Epithelial cell of esophagus (primary cell): ENCODE measurements at places on chromosomes 4 and X.

GRCh38 chr4:61024610-61025009 lies 175.5 kb upstream of the ADGRL3 start:
- DNase-seq = no peak

DNA sequence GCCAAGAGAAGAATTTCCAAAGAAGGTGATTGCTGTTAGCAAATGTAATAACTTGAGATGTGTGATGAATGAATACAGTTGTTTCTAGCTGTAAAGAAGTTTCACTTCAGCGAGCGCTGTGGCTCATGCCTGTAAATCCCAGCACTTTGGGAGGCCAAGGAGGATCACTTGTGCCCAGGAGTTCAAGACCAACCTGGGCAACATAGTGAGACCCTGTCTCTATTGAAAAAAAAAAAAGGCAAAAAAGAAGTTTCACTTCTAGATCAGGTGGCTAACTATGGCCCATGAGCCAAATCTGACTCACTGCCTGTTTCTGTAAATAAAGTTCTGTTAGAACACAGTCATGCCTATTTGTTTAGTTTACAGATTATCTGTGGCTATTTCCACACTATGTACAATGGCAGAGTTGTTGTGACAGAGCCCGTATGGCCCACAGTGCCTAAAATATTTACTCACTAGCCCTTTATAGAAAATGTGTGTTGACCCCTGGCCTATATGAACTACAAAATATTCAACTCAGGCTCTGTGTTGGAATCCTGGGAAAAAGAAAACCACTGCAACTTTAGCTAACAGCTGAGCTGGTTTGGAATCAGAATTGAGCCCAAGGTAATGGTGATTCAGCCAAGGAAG lies 54.1 kb upstream of the PRPS1 start:
- peak; percentile 74 for DNase-seq

DNA sequence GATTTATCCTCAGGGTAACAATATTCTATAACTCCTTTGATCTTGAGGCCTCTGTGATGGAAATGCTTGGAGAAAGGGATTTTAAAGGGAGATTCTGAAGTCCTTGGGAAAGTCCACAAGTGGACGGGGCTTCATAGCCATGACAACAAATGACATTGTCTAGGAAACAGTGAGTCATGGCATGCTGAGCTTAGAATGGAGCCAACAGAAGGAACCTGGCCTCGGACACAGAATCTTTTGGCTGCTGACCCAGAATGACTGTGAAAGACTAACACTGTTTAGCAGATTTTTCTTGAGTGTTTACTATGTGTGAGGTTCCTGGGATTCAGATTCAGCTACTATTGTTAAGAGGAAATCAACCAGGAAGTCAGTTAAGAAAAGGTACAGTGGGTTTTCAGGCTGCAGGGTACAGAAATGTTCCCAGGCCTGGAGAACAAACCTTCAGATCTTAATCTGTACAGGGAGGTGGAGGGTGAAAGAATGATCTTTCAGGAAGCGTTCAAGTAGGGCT lies 18.1 kb upstream of the CXCL2 start:
- peak; percentile 75 for DNase-seq

- peak; percentile 59 for DNase-seq
Observed at GRCh38 chr4:3369781-3370674, 71.7 kb upstream of the HGFAC start.

DNA sequence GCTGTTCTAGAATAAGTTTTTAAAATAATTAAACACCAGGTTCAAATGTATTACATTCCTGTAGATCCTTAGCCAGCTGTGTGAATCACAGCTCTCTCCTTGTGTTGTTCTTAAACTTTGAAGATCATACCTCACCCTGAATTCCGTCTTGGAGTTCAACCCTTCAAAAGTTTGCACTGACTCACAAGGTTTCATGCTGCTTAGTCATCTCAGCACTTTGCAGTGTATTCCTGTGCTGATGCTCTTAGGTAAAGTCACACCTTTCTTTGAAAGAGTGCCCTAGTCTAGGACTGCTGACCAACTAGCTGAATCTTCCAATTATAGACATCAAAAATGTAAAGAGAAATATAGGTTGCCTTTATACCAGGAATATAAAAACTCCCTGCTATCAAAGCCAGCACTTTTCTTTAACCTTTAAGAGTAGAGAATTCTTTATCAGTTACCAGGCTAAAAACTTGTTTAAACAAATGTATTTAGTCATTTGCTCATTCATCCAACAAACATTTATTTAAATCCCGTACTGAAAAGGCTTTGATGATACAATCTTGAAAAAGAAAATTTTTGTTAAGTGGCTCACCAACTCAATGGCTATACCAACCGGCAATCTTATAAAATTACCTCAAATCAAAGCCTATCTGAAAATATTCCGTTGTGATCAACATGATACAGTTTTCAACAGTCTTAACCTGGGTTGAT lies 169.7 kb downstream of the RAP1GDS1 start:
- DNase-seq = peak; percentile 97

DNA sequence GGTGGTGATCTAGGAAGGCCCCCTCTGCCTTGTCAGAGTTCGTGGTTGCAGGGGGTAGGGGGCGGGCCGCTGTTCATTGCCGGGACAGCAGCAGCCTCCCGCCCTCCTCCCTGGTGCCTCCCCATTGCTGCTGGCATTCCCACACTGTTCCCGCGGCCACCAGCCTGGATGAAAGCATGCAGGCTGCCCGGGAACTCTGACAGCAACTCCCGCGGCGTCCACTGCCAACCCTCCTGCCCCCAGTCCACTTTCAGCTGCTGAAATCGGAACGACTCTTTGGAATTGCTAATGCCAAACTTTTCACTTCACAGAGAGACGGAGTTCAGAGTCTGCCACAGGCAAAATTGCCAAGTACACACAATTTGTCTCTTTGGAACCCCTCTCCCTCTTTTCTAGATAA lies 121.9 kb downstream of the BEND2 start:
- no peak for DNase-seq

GRCh38 chrX:28124416-28124815 lies 143.2 kb upstream of the DCAF8L1 start:
- DNase-seq = no peak

DNA sequence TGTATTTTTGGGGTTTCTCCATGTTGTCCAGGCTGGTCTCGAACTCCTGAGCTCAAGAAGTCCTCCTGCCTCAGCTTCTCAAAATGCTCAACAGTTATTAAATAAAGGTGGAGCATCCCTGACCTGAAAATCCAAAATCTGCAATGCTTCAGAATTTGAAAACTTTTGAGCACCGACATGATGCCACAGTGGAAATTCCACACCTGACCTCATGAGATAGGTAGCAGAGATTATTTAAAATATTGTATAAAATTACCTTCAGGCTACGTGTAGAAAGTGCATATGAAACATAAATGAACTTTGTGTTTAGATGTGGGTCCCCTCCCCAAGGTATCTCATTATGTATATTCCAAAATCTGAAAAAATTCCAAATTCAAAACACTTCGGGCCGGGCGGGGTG lies 42.7 kb upstream of the PDGFRA start:
- DNase-seq = no peak

DNA sequence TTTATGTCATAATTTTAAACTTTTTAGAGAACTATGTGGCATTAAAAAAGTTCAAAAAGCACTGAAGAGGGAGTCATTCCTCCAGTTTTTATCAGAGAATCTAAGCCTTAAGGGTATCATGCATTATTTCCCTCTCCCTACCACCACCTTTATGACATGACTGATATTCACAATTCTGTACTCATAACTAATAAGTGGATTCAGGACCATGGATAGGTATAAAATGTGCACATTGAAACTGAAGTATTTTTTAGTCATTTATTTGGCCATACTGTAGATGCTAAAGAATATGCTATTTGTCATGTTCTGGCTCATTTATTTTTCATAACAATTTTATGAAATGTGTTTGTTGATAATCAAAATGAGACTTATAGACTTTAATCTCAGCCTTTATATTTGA lies 897.5 kb upstream of the AGA start:
- peak; percentile 14 for DNase-seq

GRCh38 chr4:123787512-123788080 lies 391.0 kb downstream of the SPRY1 start:
- DNase-seq = no peak

- DNase-seq = peak; percentile 56
Observed at GRCh38 chrX:121876305-121876704, 828.9 kb downstream of the GLUD2 start.

DNA sequence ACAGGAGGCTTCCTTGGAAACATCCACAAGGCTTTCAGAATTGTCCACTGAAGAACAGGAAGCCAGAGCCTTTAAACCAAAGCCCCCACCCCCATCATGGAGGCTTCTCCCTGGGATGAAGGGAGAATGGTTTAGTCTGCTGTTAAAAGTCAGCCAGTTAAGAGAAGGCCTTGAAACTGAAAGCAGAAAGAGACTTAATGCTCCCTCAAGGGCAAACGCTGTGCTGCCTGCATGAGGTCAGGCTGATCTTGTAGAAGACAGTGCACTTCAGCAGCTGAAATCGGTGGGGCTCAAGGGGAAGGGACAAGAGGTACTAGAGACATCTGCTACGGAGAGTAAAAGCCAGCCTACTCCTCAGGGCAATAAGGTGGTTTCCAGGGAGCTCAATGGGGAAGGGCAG lies 69.0 kb downstream of the HPRT1 start:
- DNase-seq = no peak

GRCh38 chr4:174119830-174120229 lies 163.6 kb downstream of the FBXO8 start:
- DNase-seq = no peak

DNA sequence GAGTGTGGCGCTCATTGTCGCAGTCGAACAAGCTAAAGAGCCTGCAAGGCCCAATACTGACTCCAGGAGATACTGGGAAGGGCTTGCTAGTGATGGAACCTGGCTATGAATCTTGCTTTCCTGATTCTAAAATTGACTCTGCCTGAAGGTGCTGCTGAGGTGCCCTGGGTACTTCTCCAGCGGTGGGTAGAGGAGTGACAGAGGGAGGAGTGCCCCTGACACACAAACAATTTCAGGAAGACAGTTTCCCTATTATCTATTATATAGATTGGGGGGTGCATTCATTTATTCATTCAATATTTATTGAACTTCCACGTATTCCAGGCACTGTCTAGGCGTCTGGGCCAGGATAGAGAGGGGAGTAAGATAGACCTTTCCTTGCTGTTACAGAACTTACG lies 339.2 kb upstream of the GATB start:
- no peak for DNase-seq

DNA sequence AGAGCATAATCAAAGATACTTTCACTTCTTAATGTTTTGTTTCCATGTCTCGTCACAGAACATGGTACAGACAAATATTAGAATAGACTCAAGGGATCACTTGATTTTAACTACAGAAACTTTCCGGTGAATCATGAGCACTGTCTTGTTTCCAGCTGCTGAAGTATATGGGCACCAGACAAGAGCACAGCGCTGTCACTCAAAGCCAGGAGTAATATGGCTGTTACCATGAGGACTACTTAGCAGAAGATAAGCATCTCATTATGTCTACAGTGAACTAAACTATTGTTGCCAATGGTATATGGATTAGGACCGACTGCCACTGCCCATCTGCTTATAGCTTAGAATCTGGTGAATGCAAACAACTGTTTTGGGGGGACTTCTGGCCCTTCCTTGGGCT lies 34.3 kb downstream of the MECP2 start:
- DNase-seq = no peak

DNA sequence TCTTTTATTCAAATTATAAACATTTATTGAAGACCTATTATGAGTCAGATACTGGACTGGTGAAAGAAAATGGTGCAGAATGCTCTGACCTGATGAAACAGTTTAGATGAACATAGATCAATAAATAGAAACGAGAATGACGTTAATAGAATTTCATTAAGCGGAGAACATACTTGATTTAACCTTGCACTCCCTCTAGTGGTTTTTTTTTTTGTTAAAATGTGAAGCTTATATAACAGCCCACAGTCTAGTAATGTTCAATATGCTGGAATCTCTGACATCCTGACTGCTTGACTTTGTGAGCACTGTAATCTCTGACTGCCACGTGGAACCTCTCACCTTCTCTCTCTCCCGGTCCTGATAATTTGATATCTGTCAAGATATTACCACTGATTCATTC lies 32.3 kb downstream of the HDAC8 start:
- DNase-seq = peak; percentile 8

DNA sequence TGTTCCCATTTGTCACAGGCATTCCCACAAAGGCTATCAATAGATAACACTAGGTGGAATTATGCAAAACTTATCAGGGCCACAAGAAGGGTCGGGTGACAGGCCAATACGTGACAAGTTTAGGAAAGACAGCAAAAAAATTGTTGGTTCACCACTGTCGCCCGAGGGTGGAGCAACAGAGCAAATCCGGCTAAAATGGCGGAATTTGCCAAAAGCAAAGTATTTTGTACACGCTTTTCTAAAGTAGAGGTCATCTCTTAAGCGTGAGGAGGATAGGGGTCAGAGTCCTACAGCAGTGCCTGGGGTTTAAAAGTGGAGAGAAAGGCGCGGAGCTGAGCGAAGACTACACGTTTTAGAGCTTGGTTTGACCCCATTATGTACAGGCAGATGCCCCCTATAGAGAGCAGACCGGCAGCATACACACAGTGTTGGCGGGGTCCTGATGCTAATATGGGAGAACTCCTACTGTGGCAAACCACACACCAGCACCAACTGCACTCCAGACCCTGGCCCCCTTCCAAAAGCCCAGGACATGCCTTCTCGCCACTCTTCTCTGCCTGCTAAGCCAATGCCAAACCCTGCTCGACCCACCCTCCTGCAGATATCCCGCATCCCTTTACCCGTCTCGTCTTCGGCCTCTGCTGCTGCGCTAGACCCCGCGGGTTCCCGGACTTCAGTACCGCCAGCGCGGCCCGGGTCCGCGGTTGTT lies 733 bp downstream of the CCNA2 start:
- DNase-seq = peak; percentile 4

DNA sequence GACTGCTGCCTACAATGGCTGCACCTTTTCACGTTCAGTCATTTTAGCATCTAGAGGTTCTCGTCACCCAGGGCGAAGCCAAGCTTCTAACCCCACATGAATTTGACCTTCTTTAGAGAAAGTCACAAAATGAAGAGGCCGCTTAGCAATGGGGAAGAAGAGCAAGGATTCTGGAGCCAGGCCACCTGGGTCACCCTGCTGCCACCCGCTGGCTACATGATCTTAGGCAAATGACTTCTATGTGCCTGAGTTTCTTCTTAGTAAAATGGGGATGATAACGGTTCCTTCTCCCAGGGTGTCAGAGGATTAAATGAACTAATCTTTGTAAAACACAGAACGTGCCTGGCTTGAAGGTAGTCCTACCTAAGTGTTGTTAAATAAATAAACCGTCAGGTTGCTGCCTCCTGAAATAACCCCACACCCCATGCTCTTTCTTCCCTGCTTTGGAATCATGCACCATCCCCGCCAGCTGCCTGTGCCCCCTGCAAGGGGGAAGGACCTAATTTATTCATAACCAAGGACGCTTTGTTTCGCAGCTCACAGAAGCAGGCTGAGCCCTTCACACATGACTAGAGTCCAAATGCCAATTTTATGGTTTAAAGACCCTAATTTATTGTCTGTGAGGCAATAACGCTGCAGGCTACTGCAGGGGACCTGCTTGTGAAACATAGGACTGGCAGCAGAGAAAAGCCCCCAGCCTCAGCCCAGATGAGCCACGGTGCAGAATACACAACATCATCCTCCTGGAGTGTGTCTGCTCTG lies 28.6 kb upstream of the NSG1 start:
- no peak for DNase-seq

GRCh38 chr4:6469144-6469543 lies 3.3 kb downstream of the PPP2R2C start:
- no peak for DNase-seq
